Heart right ventricle (tissue), 16 donors: ENCODE measurements at places on chromosomes 13 and 19. TPM values are rescaled to one million over a fixed set of nuclear protein-coding genes. Genes with fewer than 3 reads are reported as not detected.
A peak's percentile ranks its signal among the peaks of the same experiment; 100 is the strongest.

- H3K27ac ChIP-seq, result no peak overlapping the region
- H3K4me3 ChIP-seq, result no peak overlapping the region
- no peak for DNase-seq
- H3K27me3 ChIP-seq, result no peaks in the 10 kb centered on the region
- H3K36me3 ChIP-seq, result peaks cover 45% of the 10 kb centered on the region
Observed at GRCh38 chr19:812049-812746, 9.6 kb downstream of the PLPPR3 start.

DNA sequence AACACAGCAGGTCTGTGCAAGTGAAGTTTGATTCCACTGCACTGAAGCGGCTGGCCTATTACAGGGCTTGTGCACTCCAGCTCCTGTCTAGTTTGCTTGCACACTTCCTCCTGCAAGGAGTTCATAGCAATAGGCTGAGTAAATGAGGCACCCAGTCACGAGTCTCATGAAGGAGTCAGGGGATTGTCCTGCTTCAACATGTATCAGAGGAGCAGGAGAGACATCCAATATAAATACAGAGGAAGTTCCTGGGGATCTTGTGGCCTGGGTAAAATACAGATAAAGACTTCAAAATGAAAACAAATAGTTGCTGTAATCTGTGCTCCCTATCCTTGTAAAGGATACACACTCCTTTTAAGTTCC, 259.9 kb downstream of the SLITRK1 start:
- H3K27ac ChIP-seq, result no peak overlapping the region
- H3K36me3 ChIP-seq, result no peaks in the 10 kb centered on the region
- H3K27me3 ChIP-seq, result no peaks in the 10 kb centered on the region
- no peak overlapping the region for H3K4me3 ChIP-seq
- H3K4me1 ChIP-seq, result no peaks in the 10 kb centered on the region

GRCh38 chr13:38577048-38577447, 109.8 kb upstream of the FREM2 start:
- no peaks in the 10 kb centered on the region for H3K27me3 ChIP-seq
- H3K36me3 ChIP-seq, result no peaks in the 10 kb centered on the region
- no peak overlapping the region for H3K27ac ChIP-seq
- no peaks in the 10 kb centered on the region for H3K4me1 ChIP-seq

GRCh38 chr19:54115109-54116063, at the start of the genes PRPF31 and TFPT:
TSS of gene PRPF31 (plus strand) at chr19:54115754. CDS start at chr19:54118279, 2,525 bp downstream.
TSS of gene TFPT (minus strand) at chr19:54115657. CDS start at chr19:54115269, 388 bp downstream.
- H3K36me3 ChIP-seq, result peaks cover 4% of the 10 kb centered on the region
- H3K4me3 ChIP-seq, result peak within 1 kb of the TSS; percentile 62
- peak; percentile 92 for DNase-seq
- no peaks in the 10 kb centered on the region for H3K27me3 ChIP-seq

- H3K27ac ChIP-seq, result no peak overlapping the region
- H3K27me3 ChIP-seq, result no peaks in the 10 kb centered on the region
- no peak for DNase-seq
- H3K4me3 ChIP-seq, result no peak overlapping the region
- no peaks in the 10 kb centered on the region for H3K4me1 ChIP-seq
Observed at GRCh38 chr13:105144020-105144419, 1391.4 kb downstream of the EFNB2 start.

GRCh38 chr13:25248071-25248470, 39.2 kb downstream of the MTMR6 start:
- no peak for DNase-seq
- H3K27ac ChIP-seq, result no peak overlapping the region
- H3K36me3 ChIP-seq, result peaks cover 82% of the 10 kb centered on the region

DNA sequence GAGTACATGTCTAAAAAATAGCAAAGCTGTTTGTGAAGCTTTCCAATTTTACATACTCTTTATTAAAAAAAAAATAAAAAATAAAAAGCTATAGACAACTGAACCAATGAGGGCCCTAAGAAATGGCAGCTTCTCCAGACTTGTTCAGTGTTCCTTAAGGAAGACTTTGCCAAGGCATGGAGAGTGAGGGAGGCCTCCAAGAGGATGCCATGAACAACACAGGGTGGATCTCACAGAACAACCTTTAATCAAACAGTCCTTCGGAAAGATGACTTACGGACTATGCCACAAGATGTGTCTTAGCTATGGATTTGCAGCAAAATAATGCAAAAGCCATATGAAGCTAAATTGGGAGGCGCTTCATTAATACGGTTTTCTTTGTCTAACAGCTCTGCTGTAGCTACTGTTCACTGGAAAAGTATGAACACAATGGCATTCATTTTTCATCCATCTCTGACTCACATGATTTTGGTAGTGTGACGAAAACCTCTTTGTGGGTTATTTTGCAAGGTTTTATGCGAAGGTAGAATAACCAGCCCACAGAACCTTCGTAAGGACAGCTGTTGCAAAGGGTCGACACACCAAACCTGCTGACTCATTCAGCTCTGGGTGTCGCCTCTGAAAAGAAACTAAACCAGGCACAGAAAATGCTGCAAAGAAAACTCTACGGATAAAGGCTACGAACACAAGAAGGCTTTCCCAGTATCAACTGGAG, 27.7 kb downstream of the EFNB2 start:
- no peaks in the 10 kb centered on the region for H3K36me3 ChIP-seq
- DNase-seq, result no peak
- H3K4me1 ChIP-seq, result peaks cover 12% of the 10 kb centered on the region
- no peak overlapping the region for H3K4me3 ChIP-seq

- peaks cover 3% of the 10 kb centered on the region for H3K36me3 ChIP-seq
- H3K4me1 ChIP-seq, result no peaks in the 10 kb centered on the region
- peaks cover 19% of the 10 kb centered on the region for H3K27me3 ChIP-seq
- DNase-seq, result no peak
- H3K27ac ChIP-seq, result no peak overlapping the region
Observed at GRCh38 chr19:6963937-6964336, 57.3 kb downstream of the MBD3L2B start.

GRCh38 chr19:7908742-7909461, 5.2 kb downstream of the MAP2K7 start:
- no peak overlapping the region for H3K4me3 ChIP-seq
- H3K36me3 ChIP-seq, result peaks cover 21% of the 10 kb centered on the region
- H3K27me3 ChIP-seq, result no peaks in the 10 kb centered on the region
- H3K4me1 ChIP-seq, result peaks cover 46% of the 10 kb centered on the region
- H3K27ac ChIP-seq, result no peak overlapping the region

GRCh38 chr19:38845374-38846024, 4.3 kb downstream of the HNRNPL start:
- no peak for DNase-seq
- peaks cover 41% of the 10 kb centered on the region for H3K4me1 ChIP-seq
- peaks cover 81% of the 10 kb centered on the region for H3K36me3 ChIP-seq
- H3K4me3 ChIP-seq, result no peak overlapping the region
- H3K27me3 ChIP-seq, result no peaks in the 10 kb centered on the region

DNA sequence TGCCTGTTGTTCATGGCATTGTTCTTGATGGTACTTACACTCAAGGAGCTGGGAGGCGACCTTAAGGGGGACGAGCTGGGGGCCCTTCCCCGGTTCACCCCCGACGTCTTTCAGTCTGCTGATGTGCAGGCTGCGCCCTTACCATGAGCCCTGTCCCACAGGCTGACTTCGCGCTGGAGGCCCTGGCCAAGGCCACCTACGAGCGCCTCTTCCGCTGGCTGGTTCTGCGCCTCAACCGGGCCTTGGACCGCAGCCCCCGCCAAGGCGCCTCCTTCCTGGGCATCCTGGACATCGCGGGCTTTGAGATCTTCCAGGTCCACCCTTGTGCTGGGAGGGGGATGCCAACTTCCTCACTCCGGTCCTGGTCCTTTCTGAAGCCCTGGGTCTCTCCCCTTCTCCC, 45.4 kb downstream of the MYH14 start:
- no peaks in the 10 kb centered on the region for H3K4me1 ChIP-seq
- no peak for DNase-seq
- H3K36me3 ChIP-seq, result peaks cover 23% of the 10 kb centered on the region
- no peaks in the 10 kb centered on the region for H3K27me3 ChIP-seq

GRCh38 chr19:18126097-18126496, 26.9 kb upstream of the PIK3R2 start:
- no peaks in the 10 kb centered on the region for H3K36me3 ChIP-seq
- no peak for DNase-seq
- no peak overlapping the region for H3K27ac ChIP-seq
- peaks cover 7% of the 10 kb centered on the region for H3K4me1 ChIP-seq
- no peaks in the 10 kb centered on the region for H3K27me3 ChIP-seq

DNA sequence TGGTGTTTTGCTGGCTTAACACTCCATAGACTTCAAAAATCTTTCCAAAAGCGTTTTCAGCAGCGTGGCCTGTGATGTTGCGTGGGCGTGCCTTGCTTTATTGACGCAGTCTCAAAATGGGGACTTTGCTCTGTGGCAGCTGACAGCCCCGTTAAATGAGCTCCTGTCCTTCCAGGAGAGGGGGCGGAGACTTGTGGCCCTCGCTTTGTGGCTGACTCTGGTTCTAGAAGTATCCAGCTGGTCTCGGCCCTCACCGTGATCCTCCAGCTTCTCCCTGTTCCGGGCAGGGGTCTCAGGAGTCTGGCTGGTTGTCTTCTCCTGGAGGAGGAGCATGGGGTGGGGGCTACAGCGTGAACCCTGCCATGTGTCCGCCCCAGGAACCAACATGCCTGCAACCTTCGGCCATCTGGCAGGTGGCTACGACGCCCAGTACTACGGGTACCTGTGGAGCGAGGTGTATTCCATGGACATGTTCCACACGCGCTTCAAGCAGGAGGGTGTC, 8.4 kb upstream of the ZNF554 start:
- H3K27ac ChIP-seq, result no peak overlapping the region
- no peaks in the 10 kb centered on the region for H3K27me3 ChIP-seq
- DNase-seq, result no peak
- no peaks in the 10 kb centered on the region for H3K4me1 ChIP-seq
- no peak overlapping the region for H3K4me3 ChIP-seq

DNA sequence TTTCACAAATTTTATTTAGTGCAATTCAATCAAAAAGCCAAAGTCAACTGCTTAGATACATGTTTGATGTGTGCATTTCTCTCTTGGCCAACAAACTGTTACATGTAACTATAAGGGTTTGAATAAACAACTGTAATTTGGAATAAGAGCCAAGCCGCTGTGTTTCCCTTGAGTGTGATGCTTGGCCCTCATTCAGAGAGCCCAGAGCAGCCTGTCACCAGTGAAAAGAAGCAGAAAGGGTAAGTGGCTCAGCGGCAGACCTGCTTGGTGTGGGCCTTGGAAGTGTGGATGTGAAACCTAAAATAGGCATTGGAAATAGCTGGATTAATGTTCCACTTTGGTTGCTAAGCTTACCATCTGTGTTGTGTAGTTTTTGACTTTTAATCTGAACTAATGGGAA, 924.6 kb downstream of the OLFM4 start:
- H3K36me3 ChIP-seq, result no peaks in the 10 kb centered on the region
- no peak overlapping the region for H3K27ac ChIP-seq
- DNase-seq, result no peak
- no peaks in the 10 kb centered on the region for H3K4me1 ChIP-seq
- H3K4me3 ChIP-seq, result no peak overlapping the region

GRCh38 chr19:31356587-31357314, 7.5 kb upstream of the TSHZ3 start:
- H3K27ac ChIP-seq, result no peak overlapping the region
- DNase-seq, result no peak
- no peaks in the 10 kb centered on the region for H3K27me3 ChIP-seq
- peak overlapping the region; percentile 8 for H3K4me3 ChIP-seq
- peaks cover 36% of the 10 kb centered on the region for H3K4me1 ChIP-seq

DNA sequence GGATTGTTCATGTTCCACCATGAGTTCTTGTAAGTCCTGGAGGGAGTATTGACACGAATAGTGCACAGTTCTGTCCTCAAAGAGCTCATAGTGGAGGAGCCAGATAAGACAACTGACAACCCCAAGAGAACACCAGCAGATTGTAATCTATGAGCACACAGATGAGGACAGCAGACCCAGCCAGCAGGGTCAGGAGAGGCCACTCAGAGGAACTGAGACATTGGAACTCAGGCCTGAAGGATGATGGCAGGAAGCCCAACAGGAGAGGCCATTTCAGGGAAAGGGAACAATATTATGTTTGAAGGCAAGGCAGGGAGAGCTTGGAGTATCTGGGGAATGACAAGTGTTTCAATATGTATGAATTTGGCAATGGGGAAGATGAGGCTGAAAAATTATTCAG, 63.7 kb upstream of the IPO5 start:
- H3K4me1 ChIP-seq, result peaks cover 10% of the 10 kb centered on the region
- no peaks in the 10 kb centered on the region for H3K36me3 ChIP-seq
- no peak overlapping the region for H3K4me3 ChIP-seq

DNA sequence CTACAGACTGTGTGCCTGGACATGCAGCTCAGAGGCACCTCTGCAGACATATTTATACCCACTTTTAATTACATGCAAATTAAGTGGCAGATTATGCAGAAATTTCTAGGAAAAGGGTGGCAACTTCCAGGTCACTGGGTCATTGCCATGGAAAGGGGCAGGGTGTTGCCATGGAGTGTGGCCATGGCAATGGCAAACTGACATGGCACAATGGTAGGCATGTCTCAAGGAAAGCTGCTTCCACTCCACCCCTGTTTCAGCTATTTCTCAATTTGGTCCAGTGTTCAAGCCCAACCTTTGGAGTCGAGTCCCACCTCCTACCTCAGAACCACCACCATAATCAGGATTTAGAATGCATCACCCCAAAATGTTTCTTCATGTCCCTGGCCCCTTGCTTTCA, 170.7 kb upstream of the TSHZ3 start:
- H3K4me1 ChIP-seq, result no peaks in the 10 kb centered on the region
- no peak for DNase-seq
- no peaks in the 10 kb centered on the region for H3K36me3 ChIP-seq
- H3K27me3 ChIP-seq, result peaks cover 4% of the 10 kb centered on the region
- no peak overlapping the region for H3K27ac ChIP-seq

- H3K4me1 ChIP-seq, result no peaks in the 10 kb centered on the region
- no peak for DNase-seq
- H3K27ac ChIP-seq, result no peak overlapping the region
- peaks cover 5% of the 10 kb centered on the region for H3K27me3 ChIP-seq
- no peak overlapping the region for H3K4me3 ChIP-seq
Observed at GRCh38 chr13:102947745-102948405, 102.0 kb downstream of the ERCC5 start.

DNA sequence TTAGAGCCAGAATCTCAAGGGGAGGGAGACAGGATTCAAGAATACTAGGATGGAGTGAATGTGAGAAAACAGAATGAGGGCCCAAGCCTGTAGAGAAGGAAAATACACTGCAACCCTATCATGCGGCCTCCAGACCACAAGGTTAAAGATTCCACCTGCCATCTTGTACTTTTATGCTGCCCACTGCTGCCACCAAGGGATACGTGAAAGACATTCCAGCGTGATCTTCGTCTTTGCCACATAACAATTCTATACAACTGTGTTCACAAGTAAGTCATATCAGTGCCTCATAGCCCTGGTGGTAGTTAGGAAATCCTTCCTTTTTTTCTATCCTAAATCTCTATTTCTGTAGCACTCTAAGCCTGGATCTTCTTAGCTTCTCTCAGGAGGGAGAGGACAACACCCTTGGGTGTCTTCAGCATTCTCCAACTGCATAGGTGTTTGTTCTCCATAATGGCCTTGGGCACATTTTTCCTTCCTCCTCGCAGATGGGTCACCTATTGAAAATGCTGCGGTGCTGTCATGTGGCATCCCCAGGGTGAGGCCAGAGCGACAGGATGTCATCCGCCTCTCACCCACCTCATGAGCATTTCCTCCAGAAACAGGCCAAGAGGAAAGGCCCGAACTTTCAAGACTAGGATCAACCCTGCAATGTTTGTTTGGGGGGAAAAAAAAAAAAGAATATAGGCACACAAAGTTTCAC, 13.6 kb downstream of the TPT1 start:
- H3K27me3 ChIP-seq, result no peaks in the 10 kb centered on the region
- peaks cover 82% of the 10 kb centered on the region for H3K4me1 ChIP-seq
- no peak overlapping the region for H3K4me3 ChIP-seq
- DNase-seq, result no peak
- no peaks in the 10 kb centered on the region for H3K36me3 ChIP-seq
- H3K27ac ChIP-seq, result peak overlapping the region; percentile 86

Gene CCDC70
- not detected for total RNA-seq

Gene KIR3DL3
- total RNA-seq, result not detected

Gene FFAR1
- total RNA-seq, result not detected

Gene FRY
- total RNA-seq, result 111 TPM

Gene ZNF682
- 1.9 TPM for total RNA-seq

Gene PABPC3
- total RNA-seq, result not detected

Gene FUT3
- total RNA-seq, result not detected

Gene CGB3
- not detected for total RNA-seq

Gene RFPL4A
- total RNA-seq, result not detected
